ENCODE measurements at places on chromosomes 2 and 18. TPM values are rescaled to one million over a fixed set of nuclear protein-coding genes. Genes with fewer than 3 reads are reported as not detected.

Gene TMEM37
- total RNA-seq = not detected

Gene CPS1
- total RNA-seq = 0.68 TPM

DNA sequence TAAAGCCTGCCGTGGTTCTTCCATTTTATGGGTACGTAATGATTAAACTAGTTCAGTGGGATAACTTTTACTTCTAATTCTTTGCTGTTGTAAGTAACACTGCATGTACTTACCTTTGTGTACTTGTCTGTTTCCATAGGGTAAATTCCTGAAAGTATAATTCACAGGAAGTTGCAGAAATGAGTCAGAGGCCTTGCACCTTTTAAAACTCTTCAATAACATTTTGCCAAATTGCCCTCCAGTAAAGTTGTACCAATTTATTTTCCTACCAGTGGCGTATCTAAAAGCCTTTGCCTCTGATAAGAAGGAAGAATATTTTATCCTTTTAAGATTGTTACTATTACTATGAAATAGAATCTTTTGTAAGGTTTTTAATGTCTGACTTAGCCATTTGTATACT lies 65.1 kb downstream of the CAB39 start:
- DNase-seq = no peak

GRCh38 chr2:169658877-169659276 lies 35.3 kb downstream of the CFAP210 start:
- DNase-seq = no peak

DNA sequence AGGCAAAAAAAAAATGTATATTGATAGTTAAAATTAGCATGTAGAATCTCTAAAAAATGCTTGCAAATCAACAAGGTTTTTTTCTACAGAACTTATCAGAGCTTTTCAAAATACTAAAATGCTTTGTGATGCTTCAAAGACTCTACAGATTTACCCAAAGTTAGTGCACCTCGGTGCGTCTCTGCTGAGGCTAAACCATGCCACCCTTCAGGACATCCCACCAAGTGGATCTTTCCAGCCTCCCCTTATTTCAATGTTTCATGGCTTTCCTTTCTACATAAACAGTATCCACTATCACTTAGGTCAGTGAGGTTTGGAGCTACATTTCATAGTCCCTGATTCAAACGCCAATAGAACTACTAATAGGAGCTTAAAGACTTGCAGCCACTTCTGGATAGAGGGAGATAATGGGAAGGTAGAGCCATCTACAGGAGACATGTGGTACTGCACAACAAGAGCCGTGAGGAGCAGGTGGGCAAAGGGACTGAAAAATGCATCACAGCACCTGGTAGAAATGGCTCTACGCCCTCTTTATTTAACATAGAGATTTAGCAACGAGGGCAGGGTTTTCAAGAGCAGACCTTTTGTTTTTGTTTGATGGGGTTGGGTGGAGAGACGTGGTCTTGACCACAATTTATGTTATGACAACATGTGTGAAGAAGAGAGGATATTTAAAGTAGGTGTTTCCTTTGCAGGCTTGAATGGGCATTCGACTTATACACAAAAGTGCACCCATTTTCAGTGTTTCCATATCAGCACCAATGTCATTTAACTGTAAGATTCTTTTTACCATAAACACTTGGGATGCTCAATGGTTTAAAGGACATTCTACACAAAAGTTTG lies 56.1 kb upstream of the SLC35G4 start:
- no peak for DNase-seq

- DNase-seq = no peak
These were observed 14.0 kb upstream of the PDCL3 start for GRCh38 chr2:100548771-100549170.

GRCh38 chr18:49019446-49020045 lies 68.8 kb upstream of the SMAD7 start:
- no peak for DNase-seq

Gene AFF3
- 1.8 TPM for total RNA-seq

- no peak for DNase-seq
These were observed 780.1 kb upstream of the LINC00305 start for GRCh38 chr18:64929036-64929435.

DNA sequence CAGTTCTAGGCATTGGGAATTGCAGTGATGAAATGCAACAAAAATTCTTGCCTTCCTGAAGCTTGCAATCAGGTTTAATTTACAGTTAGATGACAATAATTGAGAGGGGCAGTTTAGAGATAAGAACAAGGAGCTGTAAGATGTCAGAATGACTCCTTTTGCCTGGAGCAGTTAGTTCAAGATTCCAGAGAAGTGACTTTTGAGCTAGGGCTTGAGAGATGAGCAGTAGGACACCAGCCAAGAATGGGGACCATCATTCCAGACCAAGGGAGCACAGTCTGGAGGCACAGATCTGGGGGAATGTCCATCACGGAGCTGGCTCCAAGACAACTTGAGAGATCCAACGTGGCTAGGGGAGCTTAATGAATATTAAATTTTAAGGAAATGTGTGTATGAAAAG lies 26.8 kb downstream of the CACNB4 start:
- no peak for DNase-seq

Measured in activated naive CD8-positive, alpha-beta T cell treated with anti-CD3 and anti-CD28 coated beads, Interleukin-2, amount 10 ng/mL, durations not matched to agents 7 days and 5 days (primary cell).